ENCODE measurements at places on chromosomes 6 and 20.

GRCh38 chr6:42028234-42029061 is 21.9 kb upstream of the TAF8 start:
- no peak for DNase-seq

DNA sequence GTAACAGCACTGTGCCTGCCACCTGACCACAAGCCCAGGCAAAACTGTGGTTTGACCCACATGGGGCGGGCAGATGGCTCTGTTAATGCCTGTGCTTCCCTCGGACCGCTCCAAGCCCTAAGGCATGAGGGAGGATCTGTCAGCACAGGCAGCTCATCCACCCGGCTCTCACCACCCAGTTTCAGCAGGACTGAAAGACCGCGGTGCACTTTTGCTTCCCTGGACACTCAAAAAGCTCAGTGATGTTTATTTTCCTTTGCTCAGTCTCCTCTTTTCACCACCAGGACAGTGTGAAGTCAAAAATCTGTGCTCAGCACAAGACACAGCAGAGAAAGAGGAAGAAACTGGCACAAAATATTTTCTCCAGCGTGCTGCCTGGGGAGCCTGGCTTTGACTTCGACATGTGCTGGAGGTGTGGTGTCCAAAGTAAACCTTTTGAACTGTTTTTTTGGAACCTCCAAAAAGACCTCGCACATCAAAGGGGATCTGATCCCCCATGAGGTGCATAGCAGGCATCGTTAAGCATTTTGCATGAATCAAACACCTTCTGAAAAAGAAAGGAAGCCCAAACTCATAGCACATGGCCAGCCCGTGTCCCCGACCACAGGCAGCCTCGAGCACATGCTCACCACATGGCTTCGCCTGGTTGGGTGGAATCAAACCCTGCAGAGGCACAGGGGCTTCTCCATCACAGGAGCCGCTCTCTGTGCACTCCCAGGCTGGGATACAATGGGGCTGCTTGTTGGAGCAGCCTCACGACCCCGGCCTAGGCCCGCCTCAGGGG is 441.7 kb upstream of the JARID2 start:
- DNase-seq: no peak

DNA sequence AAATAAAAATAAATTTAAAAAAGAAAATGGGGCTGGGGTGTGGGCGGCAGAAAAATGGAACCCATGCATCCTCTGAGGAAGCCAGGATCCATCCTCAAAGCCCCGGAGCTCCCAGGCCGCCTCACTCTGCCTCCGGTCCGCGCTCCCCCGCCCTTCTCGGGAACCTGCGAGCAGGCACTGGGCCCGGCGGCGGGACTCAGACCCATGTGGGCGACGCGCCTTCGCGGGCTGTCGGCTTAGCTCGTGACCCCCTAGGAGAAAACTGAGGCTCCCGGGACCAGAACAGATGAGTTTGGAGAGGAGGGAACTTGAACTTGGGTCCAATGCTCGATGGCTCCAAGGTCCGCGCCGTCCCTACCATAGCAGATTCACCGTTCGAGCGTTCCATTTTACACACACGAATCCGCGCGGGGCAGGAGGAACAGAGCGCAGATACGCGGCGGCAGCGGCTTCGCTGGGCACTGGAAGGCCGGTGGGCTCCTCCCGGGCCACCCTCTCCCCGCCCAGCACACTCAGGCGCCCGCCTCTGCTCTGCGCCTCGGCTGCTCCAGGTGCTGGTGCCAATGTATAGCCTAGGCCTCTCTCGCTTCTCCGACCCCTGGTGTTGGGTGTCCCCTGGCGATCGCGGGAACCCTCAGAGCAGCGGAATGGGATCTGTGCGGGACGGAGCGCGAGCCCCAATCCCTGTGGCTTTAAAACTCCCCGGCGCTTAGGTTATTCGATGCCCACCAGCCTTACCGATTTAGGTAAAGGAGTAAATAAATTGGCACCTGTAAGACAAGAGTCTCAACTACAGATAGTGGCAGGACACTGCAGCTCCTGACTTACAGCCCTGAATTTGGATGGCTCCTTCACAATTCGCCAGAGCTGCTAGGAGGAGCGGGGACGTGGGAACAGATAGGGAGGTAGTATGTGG is 39.2 kb downstream of the DPPA5 start:
- DNase-seq: no peak

DNA sequence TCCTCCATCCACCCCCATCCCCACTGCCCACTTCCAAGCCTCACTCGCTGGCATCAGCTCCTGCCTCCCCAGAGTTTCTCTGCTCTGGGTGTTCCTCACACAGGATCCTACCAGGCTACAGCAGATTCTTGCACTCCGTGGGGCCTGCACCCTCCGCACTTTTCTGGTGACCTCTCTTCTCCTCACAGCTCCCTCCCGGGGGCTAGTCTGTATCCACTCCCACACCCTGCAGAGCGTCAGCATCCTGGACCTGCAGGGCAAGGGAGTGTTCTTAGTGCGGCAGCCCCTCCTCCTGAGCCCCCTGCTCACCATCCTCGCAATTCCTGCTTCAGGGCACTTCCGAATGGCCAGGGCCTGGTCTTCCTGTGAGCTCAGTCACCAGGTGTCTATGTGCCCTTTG is 224.2 kb downstream of the DLL1 start:
- DNase-seq: no peak

DNA sequence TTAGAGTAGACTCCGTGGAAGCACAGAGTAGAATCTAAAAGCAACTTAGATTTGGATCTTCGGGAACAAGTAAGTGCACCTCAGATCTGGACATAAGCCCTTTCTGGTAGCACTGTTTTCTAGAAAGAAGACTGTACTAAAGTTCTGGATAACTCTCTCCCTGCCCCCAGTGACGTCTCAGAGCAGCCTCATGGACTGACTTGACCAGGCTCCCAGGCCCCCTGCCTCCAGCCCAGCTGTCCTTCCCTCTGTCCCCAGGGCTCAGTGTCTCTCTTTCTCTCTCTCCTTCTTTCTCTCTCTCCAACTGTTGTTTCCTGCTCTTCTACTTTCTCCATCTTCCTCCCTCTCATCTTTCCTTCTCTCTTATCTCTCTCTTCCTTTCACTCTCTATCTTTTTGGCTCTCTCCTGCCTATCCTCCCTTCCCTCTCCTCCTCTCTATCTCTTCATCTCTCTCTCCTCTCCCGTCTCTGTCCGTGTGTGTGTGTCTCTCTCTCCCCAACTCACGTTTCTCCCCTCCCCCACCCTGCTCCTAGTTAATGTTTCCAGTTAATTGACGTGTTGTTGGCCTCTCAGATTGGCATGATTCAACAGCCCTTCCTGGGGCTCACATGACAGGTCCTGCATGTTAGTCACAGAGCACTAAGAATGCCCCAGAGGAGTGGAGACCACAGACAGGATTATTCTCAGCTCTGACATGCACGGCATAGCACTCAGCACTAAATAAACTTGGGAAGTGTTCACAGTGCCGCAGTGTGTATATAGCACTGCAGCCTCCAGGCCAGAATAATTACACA is 180.4 kb upstream of the FOXQ1 start:
- no peak for DNase-seq

GRCh38 chr6:113994934-113995342 is 24.0 kb upstream of the HDAC2 start:
- DNase-seq: no peak
